ENCODE measurements at places on chromosomes 12 and 14.
A peak's percentile ranks its signal among the peaks of the same experiment; 100 is the strongest.

DNA sequence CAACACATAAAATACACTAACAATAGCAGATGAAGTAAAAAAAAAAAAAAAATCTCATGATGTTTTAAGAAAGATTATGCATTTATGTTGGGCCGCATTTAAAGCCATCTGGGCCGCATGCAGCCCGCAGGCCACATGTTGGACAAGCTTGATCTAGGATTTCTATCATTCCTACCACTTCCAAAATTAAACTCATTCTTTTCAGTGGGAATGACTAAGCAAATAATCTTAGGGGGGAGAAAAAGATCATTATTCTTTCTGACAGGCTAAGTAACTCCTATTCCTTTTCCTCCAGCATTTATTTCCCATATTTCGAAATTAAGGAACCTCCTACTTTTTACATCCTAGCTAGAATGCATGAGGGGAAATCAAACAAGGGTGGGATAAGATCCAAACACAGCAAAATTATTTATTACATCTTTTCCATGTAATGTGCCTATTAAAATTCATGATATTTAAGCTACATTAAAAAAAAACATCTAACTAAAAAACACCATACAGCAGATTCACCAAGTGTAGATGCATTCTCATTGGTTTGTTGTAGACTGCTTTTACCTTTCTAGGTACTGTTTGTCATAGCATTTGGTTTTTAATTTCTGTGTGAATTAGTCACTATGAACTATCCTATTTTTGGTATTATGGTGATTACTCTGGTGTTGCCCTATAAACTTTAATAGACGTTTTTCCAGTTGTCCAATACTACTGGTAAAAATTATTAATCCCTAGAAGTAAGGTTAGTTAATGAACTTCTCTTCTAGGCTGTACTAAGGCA, 76.1 kb downstream of the RASSF8 start:
- peak; percentile 53 for DNase-seq

DNA sequence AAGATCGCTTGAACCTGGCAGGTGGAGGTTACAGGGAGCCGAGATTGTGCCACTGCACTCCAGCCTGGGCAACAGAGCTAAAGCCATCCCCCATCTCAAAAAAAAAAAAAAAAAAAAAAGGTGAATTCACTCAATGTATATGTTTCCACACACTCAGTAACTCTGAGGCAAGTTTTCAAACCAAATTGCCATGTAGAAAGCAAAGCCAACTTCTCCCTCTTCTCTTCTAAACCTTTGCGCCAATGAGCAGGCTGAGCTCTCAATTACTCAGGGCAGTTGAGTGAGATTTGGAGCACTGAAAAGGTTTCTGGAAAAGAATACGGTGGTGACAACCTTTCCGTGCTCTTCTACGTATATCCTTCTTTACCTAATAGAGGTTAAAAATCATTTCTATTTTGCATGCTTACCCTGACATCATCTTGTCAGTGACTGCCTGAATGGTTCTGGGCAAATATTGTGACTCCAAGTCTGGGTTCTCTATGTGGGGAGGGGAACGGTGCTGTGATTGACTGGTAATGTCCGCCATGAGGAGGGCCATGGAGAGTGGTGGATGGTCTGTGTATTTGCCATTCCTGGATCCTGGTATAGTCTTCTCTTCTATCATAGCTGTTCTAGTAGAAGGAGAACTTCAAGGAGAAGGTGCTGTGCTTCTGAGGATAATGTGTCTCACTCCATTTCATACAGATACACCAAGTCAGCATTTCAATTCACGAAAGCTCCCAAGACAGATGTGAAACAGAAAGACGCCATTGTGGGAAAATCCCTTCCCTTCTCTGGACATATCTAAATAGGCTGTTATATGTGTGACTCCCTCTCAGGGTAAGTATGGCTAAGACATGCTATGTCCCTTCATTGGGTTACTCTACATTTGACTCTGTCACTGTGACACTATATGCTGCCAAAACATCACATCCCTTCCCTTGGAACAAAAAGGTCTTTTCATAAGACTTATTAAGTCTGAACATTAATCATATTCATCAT, 46.2 kb upstream of the MED13L start:
- no peak for DNase-seq

- no peak for DNase-seq
These were observed 17.5 kb upstream of the ISM2 start for GRCh38 chr14:77516126-77516525.

- DNase-seq: no peak
These were observed 27.1 kb downstream of the VWF start for GRCh38 chr12:6097411-6097810.

- peak; percentile 70 for DNase-seq
These were observed 122.8 kb downstream of the NTF3 start for GRCh38 chr12:5554711-5555110.

- no peak for DNase-seq
These were observed 84.6 kb upstream of the CCDC196 start for GRCh38 chr14:66401449-66402095.

DNA sequence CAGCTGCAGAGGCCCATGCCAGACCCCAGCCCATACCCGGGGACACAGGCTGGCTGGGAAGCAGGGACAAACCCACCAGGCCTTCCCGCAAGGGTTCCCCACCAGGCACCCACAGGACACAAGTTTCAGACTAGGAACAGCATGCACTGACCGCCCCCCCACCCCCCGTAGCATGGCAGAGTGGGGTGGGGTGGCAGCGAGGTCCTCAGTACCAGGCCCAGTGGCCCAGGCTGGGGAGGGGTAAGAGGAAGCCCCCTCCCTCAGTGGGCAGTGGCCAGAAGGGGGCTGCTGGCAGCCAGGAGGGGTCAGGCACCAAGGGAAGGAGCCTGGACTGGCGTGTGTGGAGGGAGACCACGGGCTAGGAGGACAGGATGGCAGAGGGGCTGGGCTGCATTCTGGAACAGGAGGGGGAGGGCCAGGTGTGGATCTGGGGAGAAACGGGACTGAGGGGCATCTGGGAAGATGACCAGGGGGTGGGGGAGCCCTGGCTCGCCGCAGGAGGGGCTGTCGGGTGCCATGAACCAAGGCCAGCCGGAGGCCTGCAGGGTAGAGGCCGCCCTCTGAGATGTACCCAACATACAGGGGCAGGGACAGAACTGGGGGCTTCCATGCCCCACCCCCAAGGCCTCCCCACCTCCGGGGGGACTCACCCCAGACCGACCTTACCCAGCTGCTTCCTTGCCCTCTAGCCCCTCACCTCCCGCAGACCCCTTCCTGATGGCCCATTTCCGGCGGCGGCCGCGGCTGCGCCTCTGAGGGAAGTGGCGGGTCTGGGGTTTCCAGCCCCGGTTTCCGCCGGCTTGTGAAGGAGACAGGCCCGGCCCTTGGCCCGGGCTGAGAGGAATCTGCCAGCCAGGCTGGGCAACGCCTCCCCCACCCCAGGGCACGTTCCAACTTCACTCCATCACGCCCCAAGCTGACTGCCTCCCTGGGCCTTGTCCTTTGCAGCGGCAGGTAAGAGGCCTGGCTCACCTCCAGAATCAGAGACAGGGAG, 5.6 kb upstream of the JAG2 start:
- no peak for DNase-seq

DNA sequence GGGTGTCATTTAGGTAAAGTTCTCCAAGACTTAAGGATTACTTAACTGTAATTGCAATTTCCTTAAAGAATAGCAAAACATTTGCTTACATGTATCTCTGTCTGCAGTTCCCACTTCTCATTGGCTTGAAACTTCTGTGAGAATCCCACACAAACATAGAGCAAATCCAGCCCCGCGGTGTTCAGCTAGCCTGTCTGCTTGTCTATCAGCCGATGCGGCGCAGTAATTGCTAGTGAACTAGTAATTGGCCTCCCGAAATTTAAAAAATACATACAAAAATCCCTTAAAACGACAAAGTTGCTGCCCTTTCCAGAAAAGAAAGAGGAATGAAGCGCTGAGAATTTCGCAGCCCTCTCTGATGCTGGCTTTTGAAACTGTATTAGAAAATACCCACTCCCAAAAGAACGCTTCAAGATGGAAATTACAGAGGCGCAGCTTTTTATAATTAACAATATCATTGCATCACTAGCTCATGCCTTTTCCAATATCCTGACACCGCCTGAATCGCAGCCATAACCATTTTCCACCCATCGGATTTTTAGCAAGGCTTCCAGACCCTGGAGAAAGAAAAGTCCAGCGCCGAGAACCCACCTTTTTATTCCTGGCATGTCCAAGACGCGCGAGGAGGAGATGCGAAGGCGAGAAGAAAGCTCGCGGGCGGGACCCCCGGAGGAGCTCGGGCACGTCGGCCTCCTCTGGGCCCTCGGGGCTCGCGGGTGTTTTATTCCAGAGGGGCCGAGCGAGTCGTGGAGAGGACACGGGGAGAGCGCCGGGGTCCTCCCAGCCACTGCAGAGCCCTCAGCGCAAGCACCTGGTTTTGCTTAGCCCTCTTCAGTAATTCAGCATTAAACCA, 646 bp downstream of the FBLN5 start:
- DNase-seq: no peak

DNA sequence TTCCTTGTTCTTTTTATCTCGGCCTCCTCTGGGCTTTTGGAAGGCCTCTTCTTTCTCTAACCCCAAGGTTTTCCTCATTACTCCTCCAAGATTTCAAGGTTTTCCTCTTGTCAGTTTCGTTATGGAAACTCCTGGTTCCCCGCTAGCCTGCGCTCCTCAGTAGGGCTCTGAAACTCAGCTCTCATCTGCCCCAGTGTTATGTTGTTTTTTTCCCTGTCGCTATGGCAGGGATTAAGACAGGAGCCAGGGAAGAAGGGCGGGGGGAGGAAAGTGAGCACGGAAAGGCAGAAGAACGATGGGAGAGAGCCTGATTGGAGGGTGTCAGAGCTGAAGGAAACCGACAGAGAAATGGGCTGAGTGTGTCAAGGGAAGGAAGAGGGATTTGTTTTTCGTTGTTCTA, 26.5 kb upstream of the JDP2 start:
- DNase-seq: no peak

DNA sequence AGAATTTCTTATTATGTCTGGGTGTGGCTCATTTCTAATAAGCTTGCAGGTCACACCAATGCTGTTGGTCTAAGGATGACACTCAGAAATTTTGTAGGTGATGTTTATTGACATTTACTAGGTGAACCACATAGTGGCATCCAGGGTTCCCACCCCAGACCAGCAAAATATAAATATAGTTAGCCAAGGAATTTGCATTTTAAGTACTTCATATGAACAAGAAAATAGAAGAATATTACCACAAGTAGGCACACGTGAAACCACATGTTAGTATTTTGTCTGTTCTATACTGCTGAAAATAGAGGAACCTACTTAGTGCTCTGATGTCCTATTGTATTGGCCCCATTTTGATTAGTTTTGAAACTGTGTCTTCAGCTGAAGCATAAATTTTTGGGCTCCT, 71.1 kb downstream of the USP15 start:
- no peak for DNase-seq

- DNase-seq: no peak
These were observed 9.7 kb downstream of the PNN start for GRCh38 chr14:39184628-39185255.

DNA sequence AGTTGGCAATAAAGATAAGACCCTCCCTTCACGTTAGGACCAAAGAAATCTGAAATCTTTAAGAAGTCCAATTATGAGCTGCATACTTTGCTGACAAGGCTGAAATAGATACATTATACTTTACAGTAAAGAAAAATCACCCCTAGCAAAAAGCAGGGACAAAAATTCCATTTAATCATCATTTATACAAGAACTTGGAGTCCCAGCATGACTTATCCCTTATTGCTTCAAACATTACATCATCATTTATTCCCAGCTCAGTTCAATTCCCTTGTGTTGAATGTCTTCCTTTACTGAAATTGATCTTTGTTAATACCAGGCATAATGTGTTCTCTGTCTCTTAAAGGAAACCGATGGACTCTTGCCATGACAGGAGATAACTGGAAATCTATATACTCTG, 449.6 kb upstream of the CCDC196 start:
- no peak for DNase-seq

GRCh38 chr14:106141242-106142220, 615.1 kb downstream of the TMEM121 start:
- DNase-seq: no peak

DNA sequence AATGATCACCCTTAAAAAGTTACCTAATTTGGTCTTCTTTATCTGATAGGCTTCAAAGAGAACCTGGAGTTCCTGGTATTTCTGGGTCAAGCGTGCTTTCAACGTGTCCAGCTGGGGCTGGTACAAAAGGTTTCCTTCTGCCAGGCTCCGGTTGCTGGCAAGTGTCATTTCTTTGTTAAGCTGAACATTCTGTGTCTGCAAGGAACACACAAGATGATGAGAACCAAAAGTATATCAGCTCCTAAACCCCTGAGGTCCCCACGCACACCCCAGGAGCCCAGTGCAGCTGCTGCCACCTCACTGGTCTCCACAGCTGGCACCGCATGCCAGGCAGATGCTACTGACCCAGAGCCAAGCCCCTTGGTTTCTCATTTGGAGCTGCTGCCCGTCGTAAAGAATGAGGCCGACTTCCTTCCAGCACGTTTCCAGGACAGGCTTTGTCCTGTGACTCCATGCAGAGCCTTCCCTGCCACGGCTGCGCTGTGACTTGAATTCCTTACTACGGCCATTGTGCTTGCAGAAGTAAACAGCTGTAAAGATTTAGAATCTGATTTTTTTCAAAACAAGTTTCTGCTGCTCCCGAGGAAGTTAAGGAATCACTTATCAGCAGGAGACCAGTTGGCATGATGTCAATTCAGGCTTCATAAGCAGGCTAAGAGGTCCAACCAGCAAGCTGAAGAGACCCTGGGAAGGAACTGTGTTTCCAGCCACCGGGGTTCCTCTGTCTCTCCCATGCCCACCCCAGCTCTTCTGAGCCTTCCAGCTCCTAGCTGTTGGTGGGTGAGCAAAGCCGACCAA, 24.9 kb downstream of the VPS37B start:
- no peak for DNase-seq

- peak; percentile 96 for DNase-seq
These were observed 6.3 kb upstream of the TPCN1 start for GRCh38 chr12:113214895-113215400.

GRCh38 chr12:115943630-115944391, 333.7 kb downstream of the MED13L start:
- DNase-seq: no peak

DNA sequence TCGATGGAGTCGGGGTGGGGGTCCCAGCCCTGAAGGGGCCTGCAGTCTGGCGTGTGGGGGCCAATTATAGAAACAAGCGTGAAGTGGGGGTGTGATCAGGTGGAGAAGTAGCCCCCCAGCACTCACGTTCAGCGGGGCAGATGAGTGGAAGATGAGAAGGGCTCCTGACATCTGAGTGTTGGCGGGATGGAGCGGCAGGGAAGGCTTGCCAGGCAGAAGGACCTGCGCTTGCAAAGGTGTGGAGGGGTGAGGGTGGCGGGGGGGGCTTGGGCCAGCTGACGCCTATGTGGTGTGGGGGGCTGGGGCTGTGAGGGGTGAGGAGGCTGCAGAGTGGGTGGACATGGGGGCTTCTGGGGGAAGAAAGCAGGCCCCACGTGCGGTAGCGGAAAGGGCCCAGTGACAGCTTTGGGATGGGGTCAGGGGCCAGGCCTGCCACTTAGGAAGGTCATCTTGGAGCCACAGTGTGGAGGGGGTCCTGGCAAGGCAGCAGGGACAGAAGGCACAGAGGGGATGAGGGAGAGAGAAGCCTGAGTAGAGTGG, 22.2 kb upstream of the BEGAIN start:
- DNase-seq: no peak

DNA sequence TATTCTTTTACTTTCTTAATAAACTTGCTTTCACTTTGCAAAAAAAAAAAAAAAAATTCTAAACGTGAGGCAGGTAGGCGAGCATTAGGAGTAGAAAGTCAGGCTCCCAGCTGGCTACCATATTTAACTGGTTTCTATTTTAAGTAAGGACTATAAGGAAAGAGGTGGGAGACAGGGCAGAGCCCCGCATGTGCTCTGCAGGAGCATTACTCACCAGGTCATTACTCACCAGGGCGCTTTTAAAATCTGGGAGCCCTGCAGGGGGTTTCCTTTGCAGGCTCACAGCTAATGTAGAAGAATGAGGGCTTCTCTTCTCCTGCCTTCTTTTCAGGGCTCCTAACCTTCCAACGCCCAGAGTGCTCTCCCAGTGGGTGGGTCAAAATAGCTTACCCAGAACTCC, 14.0 kb upstream of the DPF3 start:
- DNase-seq: no peak
